ENCODE measurements at places on chromosomes 1 and 21.

DNA sequence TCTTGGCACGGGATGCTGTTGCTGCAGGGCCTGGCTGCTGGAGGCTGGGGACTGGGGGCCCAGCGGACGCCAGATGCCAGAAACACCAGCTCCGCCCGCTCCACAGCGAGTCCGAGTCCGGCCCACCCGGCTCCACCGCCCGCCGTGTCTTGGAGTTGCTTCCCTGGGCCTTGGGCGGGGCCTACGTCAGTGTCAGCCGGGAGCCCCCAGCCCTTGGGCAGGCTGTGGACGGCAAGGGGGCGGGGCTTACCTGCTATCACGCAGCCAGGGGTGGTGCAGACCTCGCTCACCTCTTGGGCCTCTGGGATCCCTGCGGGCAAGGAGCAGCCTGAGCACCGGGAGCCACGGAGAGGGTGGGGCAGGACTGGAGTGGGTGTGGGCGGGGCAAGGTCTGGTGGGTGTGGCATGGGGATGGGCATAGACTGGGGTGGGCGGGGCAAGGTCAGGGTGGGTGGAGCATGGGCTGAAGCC is 21.8 kb downstream of the MMEL1 start:
- DNase-seq: peak; percentile 24

DNA sequence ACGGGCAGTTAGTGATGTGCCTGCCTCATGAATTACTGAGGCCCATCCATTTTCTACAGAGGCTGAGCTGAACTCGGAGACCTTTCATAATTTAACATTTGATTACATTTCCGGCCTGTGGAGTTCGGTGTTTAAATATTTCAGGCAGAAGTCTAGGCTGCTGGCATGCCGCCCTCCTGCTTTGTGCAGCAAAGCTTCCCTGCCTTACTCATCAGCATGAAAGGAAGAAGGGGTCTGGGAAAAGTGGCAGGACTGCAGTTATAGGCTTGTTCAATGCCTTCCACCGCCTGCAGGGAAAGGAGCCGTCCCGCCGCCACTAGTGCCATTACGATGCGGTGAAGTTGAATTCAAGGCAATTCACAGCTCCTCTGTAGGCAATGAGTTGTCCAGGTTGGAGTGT is 527.9 kb downstream of the NPHP4 start:
- no peak for DNase-seq

DNA sequence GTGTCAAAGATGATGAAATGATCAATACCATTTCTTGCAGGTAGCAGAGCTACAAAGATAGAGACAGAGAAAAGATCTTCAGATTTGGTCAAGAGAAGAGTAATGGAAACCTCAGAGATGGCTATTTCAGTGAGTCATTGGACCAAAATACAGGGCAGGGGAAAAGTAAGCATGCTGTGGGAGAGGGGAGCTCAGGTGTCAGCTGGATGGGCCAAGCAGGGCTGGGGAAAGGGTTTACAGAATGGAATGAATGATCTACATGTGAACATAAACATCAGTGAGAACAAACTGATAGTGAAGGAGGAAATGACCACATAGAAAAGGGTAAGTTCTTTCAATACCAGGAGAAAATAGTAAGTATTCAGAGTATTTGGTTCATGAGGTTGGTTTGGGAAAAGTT is 61.4 kb upstream of the CNN3 start:
- no peak for DNase-seq

DNA sequence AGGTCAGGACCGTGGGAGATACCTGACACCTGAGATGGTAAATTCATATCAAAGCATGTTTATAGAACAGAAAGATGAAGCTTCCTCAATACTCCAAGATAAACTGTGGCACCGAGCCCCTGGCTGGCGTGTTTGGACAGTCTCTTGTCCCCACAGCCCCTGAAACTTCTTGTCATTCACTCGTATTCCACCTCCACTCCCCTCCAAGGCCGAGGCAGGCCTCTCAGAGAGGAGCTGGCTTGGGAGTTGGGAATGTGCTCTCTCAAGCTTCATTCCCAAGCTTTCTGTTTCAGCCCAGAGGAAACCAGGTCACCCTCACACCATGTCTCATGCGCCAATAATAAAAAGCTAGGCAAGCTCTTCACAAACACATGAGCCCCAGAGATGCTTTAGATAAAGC is 86.1 kb downstream of the NPHP4 start:
- no peak for DNase-seq

DNA sequence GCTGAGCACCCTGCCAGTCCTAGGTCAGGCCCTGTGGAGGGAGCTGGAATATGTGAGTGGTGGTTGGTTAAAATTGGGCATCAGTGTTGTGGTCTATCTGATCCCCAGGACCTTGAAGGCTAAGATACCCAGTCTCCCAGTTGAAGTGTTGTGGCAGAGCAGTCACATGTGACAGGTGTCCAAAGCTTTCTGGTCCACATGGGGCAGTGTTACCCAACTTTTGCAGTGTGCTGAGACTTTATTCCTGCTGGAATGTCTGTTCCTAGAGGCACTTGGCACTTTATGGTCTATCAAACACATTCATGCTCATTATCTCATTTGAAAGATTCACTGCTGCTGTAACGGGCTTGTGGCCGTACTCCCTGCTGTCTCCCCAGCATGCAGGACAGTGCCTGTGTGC is 21.0 kb upstream of the LORICRIN start:
- peak; percentile 22 for DNase-seq

GRCh38 chr1:64881281-64881680 is 85.1 kb downstream of the JAK1 start:
- no peak for DNase-seq

- DNase-seq: peak; percentile 64
Measured at GRCh38 chr1:201896951-201897391, 8.3 kb downstream of the SHISA4 start.
